ENCODE measurements at places on chromosomes 13 and 19.

DNA sequence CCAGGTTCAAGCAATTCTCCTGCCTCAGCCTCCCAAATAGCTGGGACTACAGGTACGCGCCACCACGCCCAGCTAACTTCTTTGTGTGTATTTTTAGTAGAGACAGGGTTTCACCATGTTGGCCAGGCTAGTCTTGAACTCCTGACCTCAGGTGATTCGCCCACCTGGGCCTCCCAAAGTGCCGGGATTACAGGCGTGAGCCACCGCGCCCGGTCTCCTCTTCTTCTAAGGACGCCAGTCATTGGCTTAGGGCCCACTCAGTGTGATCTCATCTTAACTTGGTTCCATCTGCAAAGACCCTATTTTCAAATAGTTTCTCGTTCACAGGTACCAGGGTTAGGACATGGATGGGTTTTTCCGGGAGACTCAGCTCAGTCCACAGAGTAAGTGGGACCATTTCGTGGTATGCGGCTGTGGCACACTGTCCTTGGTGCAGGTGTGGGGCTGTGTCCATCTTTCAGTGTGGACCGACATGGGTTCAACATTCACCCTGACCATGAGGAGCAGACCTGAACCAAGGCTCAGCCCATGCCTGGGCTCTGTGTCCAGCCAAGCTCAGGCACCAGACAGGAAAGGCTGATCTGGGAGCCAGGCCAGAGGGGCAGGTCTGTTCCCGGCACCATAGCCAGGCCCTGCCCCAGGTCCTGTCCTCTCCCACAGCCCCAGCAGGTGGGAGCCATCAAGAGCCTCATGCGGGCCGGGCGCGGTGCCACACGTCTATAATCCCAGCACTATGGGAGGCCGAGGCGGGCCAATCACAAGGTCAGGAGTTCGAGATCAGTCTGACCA is 2.8 kb upstream of the MKNK2 start:
- DNase-seq: no peak

DNA sequence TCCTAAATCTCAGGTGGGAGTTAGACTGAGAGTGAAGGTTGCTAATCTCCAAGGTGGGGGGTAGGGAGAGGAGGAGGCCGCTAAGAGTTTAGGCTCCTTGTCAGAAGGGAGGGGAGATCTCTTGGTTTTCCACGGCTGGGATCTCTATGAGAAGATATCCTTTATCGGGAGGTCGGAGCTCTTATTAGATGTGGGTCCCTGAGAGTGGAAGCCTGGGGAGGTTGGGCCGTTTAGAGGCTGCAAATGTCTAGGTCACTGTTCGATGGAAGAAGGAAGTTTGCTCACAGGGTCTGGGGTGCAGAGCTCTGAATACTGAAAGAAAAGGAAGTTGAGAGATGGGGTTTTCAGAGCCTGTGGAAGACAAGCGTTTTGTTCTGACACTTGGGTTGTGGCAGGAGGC is 3.8 kb downstream of the MYADM start:
- no peak for DNase-seq

- peak; percentile 61 for DNase-seq
Observed at GRCh38 chr13:75685239-75685697, 49.1 kb downstream of the LMO7 start.

DNA sequence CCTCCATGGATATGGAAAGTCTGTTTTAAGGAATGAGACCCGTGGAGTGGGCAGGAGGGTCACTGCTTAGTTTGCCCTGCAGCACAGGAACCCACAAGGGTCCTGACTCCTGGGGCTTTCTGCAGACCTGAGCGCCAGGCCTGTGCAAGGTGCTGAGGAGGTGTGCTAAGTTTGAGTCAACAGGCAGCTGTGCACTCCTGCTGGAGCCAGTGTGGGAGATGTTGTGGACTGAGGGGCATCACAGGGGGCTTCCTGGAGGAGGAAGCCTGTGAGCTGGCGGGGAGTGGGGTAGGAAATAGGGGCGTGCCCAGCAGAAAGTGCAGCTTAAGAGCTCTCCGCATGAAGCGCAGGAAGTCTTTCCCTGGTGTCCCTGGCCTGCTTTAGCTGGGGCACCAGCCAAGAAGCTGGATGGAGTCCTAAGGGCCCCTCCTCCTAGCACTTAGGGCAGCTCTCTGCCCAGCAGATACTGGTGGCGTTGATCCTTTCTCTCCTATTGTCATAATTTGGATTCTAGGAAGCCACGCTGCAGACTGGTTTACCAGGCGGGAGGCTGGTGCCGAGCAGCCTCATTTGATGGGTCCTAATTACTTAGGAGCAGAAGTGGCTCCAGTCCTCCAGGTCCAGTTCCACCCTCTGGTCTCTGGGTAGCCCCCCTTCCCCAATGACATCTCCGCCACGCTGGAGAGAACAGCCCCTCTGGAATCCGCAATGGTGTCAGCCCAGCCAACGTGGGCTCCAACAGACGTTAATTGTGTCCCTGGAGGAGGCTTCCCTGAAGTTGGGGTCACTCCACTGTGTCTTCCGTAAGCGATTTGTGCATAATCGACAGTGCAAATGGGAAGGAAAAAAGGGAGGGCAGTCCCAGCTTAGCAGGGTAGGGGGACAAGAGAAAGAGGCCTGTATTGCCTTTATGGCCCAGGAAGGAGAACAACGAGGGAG is 309.2 kb downstream of the ZNF536 start:
- no peak for DNase-seq

GRCh38 chr13:49020940-49021553 is 45.3 kb downstream of the FNDC3A start:
- DNase-seq: no peak

DNA sequence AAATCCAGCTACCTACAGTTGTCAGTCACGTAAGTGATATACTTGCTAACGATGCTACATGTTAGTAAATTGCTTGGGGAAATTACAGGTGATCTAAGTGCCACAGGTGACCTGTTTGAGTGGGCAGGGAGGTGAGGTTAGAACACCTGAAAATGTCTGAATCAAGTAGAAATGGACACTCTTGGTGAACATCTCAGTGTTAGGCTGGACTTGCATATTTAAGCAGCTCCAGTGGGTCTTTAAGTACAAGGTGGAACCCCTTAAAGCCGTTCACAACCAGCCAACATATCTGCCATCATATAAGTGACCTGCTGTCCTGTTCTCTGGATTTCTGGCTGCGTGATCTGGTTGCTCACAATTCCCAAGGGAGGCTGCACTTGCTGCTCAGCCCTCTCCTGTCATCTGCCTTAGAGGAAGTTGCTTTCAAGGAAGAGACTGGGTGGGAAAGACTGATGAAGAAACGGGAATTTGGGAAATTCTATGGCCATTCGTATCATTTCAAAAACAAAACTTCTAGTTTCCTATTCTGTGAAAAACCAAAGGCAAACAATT is 244.0 kb downstream of the DCLK1 start:
- no peak for DNase-seq

DNA sequence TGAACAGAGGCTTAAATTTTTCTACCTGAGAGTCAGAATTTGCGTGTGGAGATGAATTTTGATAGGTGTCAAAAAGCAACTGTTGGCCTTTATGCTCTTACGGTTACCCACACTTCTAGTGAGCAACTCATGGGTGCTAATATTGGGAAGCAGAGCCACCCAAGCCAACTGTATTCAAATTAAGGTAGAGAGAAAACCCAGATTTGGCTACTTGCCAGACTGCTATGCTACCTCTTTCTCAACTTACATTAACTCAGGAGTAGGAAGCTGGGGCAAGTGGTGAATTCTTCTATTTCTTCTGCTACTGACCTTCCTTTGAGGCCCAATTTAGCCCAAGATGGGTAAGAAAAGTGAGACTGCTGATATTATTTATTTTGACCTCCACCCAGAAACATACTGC is 83.9 kb downstream of the OLFM4 start:
- DNase-seq: no peak

DNA sequence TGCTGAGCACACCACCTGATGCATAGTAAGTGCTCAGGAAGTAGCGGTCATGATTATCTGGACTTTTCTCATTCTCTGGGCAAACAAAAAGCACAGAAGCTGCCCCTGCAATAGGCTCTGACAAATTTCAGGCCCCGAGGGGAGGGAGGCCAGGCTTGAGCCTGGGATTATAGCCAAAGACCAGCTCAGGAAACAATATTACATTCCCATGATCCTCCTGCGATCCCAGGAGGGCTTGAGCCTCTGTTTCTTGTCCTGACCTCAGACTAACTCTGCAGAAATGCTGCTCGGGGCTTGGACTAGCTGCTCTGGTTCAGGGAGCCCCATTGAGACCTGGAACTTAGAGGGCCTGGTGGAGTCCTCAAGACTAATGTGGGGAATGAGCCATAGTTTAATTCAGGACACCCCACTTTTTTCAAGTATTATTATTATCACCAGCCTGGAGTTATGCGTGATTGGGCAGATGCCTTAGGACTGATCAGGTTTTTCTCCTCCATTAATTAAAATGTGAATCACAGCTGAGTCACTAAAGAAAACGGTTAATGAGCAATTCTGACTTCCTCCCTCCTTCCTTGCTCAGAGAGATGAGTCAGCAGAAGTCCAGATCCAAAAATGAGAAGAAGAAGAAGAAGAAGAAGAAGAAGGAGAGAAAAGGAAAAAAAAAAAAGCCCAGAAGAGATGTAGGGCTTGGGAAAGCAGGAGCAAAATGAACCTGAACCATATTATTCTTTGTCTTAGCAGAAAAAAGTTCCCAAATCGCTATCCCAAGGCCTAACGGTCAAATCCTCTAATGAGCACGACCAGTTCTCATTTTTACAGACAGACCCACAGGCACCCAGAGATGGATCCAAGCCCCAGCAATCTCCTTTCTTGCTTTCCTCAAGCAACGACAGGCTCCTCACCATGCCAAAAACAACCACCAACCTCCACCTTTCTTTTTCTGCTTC is 107.2 kb downstream of the CACNA1A start:
- peak; percentile 92 for DNase-seq

- no peak for DNase-seq
Observed at GRCh38 chr19:10920288-10920655, 8.2 kb downstream of the YIPF2 start.

DNA sequence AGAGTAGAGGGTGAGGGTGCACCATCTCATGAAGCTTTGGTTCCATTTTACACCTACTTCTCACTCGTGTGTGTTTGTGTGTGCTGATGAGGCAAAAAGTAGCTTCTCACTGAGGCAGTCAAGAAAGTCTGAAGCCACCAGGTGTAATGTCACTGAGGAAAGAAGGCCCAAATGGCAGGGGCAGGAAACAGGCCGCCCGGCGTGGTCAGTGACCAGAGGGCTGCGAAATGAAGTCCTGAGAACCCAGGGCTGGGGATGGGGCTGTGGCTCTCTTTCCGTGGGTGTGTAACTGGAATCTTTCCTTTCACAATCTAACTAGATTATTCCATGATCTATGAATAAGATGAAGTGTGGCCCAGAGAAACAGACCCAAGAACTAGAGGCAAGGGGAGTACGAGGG is 25.5 kb upstream of the TFDP1 start:
- DNase-seq: no peak

DNA sequence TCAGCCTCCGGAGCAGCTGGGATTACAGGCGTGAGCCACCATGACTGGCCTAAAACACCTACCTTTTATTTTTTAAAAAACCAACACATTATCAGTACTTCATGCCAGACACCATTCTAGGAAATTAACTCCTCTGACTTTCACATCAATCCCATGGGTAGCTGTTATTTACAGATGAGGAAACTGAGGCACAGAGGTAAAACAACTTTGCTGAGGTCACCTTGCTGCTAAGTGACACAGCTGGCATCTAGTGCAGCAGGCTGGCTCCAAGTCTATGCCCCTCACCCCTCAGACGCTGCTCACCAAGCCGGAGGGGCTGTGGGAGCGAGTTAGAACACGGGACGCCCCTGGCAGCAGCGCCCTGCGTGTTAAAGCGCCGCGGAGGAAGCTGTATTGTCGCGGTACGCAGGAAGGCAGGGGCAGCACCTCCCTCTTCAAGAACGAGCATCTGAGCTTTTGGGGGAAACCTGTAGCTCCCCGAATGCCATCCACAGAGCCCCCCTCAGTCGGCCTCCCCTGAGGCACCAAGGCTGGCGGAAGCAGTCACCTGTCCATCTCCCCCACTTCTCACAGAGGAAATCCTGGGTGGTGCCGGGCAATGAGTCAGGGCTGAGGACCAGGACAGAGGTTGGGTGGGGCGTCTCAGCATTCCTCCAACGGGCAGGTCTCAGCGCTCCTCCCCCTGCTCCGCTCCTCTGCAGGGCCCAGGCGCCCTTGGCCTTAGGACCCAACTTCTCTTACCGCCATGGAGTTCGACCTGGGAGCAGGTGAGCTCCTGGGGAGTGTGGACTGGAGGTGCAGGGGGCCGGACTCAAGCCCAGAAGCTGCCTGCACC is at the start of gene C19orf33:
Gene C19orf33, plus strand, starts transcription at position 735 of the 835 bp plus-strand sequence. Its CDS starts 11 bp downstream, at position 746.
- DNase-seq: peak; percentile 89

GRCh38 chr13:86681223-86681622 is 882.0 kb upstream of the SLITRK6 start:
- DNase-seq: no peak

DNA sequence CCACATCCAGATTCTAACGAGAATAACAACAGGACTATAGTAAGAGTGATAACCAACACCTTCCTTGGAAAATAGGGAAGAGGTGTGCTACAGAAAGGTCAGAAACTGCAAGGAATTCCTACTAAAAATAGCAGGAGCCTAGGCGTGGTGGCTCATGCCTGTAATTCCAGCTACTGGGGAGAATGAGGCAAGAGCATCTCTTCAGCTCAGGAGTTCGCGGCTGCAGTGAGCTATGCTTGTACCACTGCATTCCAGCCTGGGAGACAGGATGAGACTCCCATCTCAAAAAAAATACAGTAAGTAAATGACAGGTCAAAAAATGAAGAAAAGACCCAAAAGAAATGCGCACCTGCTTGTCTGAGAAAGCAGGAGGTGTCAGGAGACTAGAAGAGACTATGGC is 101.5 kb upstream of the TSHZ3 start:
- no peak for DNase-seq

DNA sequence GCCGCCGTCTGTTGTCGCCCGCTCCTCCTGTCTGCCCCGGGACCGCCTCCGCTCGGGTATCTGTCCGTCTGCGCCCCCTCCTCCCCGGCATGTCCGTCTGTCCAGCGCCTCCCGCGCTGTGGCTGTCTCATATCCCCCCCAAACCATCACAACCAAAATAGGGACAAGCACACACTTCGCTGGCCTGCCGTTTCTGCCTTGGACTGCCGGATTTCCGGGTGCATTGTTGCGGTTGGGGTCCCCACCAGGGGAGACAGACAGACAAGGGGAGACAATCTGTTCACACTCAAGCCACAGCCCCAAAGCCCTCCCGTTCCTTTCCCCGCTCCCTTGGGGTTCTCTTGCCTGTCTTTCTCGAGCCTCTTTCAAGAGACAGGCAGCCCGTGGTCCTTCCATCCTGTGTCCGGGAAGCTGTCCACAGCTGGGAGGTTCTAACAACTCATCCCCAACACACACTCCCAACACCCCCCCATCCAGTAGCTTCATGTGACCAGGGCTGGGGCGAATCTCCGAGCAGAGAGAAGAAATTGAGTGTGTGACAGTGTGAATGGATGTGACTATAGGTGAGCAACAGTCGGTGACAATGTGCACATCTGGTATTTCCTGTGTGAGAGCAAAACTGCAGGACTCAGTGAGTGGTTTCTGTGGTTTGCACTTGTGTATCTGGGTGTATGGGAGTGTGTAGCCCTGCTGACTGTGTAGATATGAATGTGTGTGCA is 16.5 kb upstream of the FOSB start:
- DNase-seq: peak; percentile 85

Measured in kidney tubule cell (primary cell).